ENCODE measurements at places on chromosomes 3 and 15. TPM values are rescaled to one million over a fixed set of nuclear protein-coding genes. Genes with fewer than 3 reads are reported as not detected.

- H3K27me3 ChIP-seq, result peaks cover 10% of the 10 kb centered on the region
- H3K36me3 ChIP-seq, result no peaks in the 10 kb centered on the region
- H3K4me3 ChIP-seq, result no peak overlapping the region
- H3K4me1 ChIP-seq, result no peaks in the 10 kb centered on the region
Measured at GRCh38 chr3:71865727-71866126, 80.8 kb upstream of the PROK2 start.

DNA sequence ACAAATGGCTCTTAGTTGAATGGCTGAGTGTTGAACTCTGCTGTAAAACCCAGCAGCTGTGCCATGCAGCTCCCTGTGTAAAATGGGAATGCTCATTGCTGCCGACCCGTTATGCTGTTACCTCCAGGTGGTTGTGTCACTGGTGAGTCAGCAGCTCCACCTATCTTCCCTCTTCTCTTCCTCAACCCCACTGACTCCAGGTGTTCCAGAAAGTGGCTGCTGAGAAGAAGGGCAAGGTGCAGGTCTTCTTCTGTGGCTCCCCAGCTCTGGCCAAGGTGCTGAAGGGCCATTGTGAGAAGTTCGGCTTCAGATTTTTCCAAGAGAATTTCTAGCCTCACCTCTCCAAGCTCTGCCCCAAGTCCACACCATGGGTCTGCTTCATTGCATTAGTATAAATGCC is 41.9 kb downstream of the NOX5 start:
- H3K27ac ChIP-seq, result no peak overlapping the region
- DNase-seq, result no peak
- H3K36me3 ChIP-seq, result no peaks in the 10 kb centered on the region
- H3K27me3 ChIP-seq, result peaks cover 9% of the 10 kb centered on the region

RYR3 gene
- total RNA-seq, result not detected

DNA sequence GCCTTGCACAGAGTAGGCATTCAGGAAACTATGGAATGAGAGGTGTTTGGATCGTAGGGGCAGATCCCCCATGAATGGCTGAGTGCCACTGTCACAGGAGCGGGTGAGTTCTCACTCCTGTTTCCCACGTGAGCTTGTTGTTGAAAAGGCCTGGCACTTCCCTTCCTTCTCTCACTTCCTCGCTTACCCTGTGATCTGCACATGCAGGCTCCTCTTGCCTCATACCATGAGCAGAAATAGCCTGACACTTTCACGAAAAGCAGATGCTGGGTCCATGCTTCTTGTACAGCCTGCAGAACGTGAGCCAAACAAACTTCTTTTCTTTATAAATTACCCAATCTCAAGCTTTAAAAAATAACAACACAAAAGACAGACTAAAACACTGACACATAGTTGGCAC is 55.4 kb downstream of the AGBL1 start:
- no peak overlapping the region for H3K4me3 ChIP-seq
- H3K36me3 ChIP-seq, result no peaks in the 10 kb centered on the region
- no peaks in the 10 kb centered on the region for H3K27me3 ChIP-seq
- H3K4me1 ChIP-seq, result no peaks in the 10 kb centered on the region
- DNase-seq, result no peak

DNA sequence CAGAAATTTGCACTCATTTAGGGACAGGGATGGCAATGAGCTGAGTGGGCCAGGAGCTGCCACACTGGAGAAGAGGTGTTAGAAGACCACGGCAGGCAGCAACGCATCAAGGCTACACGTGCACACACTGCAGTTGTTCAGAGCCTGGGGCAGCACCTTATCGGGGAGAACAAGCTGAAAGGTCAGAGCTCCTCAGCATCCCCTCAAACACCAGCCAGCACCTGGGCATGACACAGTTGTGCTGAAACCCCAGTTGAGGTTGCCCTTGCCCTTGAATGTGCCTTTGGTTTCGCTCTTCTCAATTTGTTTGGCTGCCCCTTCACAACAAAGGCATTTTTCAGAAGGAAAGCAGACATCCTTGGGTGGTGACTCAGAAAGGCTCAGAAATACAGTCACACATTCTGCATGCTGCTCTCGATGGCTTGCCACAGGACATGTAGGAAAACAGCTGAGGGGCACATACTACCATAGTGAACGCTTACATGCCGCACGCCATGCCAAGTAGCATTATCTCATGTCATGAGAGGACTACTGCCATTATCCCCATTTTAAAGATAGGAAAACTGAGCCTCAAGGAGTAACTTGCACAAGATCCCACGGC is 57.6 kb downstream of the ST8SIA2 start:
- DNase-seq, result no peak
- no peak overlapping the region for H3K27ac ChIP-seq
- H3K4me1 ChIP-seq, result no peaks in the 10 kb centered on the region
- H3K36me3 ChIP-seq, result no peaks in the 10 kb centered on the region

DNA sequence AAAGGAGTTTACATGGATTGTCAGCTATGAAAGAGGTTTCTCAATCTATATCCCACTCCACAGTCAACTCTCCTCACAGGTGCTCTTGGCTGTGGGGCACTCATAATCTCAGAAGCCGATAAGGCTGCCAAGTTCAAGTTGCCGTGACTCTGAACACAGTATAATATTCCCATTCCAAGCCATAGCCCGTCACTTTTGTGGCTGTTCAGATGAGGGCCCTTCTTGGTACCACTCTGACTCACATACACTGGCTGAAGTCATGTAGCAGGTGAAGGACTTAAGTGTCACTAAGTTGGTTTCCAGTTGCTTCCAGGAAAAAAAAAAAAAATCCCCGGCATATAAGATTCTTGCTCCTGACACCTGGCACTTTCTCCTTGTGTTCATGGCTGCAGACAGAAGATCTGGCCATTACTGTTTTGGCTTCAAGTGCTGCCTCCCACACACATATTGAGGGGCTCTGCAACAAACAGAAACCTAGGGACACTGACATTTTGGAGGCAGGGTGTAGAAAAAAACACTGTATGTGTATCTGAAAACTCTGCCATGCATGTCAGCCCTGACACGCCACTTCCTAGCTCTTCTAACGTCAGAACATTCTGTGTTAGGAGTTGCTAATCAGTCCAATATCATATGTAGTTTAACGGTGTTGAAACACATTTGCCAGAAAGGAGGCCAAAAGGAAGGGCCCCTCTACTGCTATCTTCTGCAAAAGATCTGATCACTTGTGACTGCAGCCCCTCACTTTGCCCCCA is 170.2 kb upstream of the ICE2 start:
- H3K27me3 ChIP-seq, result no peaks in the 10 kb centered on the region
- no peak overlapping the region for H3K27ac ChIP-seq
- H3K4me1 ChIP-seq, result peaks cover 11% of the 10 kb centered on the region
- DNase-seq, result no peak
- no peak overlapping the region for H3K4me3 ChIP-seq

- H3K27me3 ChIP-seq, result no peaks in the 10 kb centered on the region
- DNase-seq, result no peak
- H3K36me3 ChIP-seq, result no peaks in the 10 kb centered on the region
- no peak overlapping the region for H3K27ac ChIP-seq
- no peak overlapping the region for H3K4me3 ChIP-seq
Measured at GRCh38 chr3:73228437-73228836, 167.0 kb downstream of the EBLN2 start.

LSG1 gene
- total RNA-seq, result 52.7 TPM

GOLGA8N gene
- total RNA-seq, result 4.8 TPM

DNA sequence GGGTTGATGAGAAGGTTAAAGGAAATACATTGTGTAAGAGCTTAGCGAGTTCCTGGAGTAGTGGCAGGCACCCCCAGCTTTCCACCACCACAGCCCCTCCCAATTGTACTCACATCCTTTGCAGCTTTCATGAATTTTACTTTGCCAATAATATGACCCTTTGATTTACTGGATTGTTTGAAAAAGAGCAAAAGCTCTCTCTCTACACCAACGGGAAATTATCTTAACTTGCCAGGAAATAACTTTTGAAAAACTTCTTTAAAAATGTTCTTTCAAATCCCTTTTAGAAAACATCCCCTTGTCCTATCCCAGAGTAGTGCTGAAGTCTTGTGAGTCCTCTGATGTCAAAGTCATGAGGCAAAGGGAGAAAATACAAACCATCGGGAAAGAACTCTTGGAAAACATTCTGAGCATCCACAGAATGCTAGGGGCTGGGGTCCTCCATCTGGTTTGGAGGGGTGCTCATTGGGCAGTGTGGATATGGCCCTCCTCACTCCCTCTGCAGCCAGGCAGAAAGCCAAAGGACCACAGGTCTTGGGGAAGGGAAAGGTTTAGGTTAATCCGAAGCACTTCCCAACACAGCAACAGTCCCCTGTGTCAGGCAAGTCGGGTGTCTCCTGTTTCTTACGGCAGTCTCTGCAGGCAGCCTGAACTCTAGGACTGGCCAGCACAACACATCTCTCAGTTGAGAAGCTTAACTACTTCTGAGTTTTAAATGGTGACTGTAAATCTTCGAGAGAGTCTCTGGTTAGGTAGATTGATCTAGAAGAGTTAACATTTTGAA is 36.5 kb downstream of the BOC start:
- H3K36me3 ChIP-seq, result no peaks in the 10 kb centered on the region
- no peaks in the 10 kb centered on the region for H3K4me1 ChIP-seq
- H3K4me3 ChIP-seq, result no peak overlapping the region
- DNase-seq, result no peak

DNA sequence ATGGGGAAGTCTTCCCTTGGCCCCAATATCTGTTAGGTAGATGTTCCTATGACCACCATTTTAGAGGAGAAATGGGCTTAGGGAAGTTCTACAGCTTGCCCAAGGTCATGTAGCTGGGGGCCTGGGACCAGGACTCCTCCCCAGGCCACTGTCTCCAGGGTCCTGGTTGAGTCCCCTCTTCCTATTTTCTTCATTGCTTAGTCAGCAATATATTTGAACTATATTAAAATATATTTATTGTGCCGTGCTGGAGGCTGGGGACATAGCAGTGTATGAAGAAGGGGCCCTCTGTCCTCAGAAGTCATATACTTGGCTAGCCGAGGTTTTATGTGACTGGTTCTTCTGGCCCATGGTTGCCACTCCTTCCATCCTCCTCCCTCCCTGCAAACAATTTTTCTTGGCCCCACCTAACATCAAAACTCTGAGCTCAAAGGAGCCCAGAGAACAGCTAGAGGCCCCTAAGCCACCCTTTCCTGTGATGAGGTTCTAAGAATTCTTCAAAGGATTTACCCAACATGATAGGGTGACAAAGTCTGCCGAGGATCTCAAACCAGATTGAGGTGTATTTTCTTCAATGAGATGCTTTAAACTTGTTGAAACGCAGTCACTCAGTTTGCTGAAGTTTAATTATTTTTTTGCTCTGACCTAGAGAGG is 121.2 kb upstream of the RASGRP1 start:
- no peak overlapping the region for H3K27ac ChIP-seq
- no peaks in the 10 kb centered on the region for H3K36me3 ChIP-seq
- DNase-seq, result no peak
- H3K27me3 ChIP-seq, result peaks cover 11% of the 10 kb centered on the region
- H3K4me3 ChIP-seq, result no peak overlapping the region

Measured in endothelial cell of umbilical vein (primary cell).